ENCODE measurements at places on chromosomes 16 and 17.

DNA sequence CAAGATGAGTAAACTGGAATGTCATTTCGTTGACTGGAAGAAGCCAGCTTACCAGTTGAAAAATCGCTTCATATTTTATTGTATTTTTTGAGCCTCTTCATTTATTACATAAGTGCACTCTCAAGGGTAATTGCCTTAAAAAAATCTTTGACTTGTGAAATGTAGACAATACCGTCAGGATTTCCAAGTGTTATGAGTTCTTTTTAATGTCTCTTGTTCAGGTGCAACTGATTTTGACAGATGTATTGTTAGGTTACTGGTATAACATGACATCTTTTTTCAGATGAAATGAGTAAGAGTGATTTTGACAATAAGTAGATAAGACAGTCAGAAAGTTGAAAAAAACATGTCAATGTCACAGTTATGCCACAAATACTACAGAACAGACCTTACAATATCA is 169.1 kb downstream of the CNTNAP4 start:
- H3K36me3 ChIP-seq, result no peaks in the 10 kb centered on the region
- no peak overlapping the region for H3K4me3 ChIP-seq
- H3K27ac ChIP-seq, result no peak overlapping the region
- H3K4me1 ChIP-seq, result no peaks in the 10 kb centered on the region
- no peak for DNase-seq

DNA sequence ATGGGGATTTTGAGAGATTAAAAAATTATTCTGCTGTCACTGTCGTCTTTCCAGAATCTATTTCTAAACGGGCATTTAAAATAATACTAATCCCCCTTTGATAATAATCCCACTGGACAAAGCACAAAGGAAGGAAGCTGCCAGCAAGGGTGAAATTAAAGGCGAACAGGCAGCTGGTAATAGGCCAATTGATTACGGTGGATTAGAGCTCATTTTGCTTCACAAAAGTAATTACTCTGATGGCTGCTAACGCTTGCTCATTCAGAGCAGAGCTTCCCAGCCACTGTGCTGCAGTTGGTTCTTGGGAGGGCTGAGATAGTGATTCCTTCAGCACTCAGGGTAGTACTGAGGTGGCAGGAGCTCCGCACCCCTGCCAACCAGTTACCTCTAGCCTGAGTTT is 205.7 kb downstream of the SNX29 start:
- H3K4me1 ChIP-seq, result no peaks in the 10 kb centered on the region
- no peak overlapping the region for H3K4me3 ChIP-seq
- H3K27ac ChIP-seq, result no peak overlapping the region
- H3K27me3 ChIP-seq, result no peaks in the 10 kb centered on the region
- DNase-seq, result no peak

- DNase-seq, result no peak
- H3K4me1 ChIP-seq, result no peaks in the 10 kb centered on the region
- H3K27me3 ChIP-seq, result no peaks in the 10 kb centered on the region
- no peaks in the 10 kb centered on the region for H3K36me3 ChIP-seq
Measured at GRCh38 chr17:10309003-10309974, 63.5 kb downstream of the MYH13 start.

DNA sequence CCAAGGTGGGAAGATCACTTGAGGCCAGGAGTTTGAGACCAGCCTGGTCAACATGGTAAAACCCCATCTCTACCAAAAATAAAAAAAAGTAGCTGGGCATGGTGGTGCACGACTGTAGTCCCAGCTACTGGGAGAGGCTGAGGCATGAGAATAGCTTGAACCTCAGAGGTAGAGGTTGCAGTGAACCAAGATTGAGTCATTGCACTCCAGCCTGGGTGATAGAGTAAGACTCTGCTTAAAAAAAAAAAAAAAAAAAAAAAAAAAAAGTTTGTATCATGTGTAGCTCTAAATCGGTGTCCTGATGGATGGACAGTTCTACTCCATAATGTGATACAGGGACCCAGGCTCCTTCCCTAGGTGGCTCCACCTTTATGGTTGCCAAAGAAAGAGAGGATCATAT is 497.1 kb upstream of the RBFOX1 start:
- H3K36me3 ChIP-seq, result no peaks in the 10 kb centered on the region
- no peak overlapping the region for H3K4me3 ChIP-seq
- DNase-seq, result no peak
- H3K4me1 ChIP-seq, result no peaks in the 10 kb centered on the region
- no peaks in the 10 kb centered on the region for H3K27me3 ChIP-seq

DNA sequence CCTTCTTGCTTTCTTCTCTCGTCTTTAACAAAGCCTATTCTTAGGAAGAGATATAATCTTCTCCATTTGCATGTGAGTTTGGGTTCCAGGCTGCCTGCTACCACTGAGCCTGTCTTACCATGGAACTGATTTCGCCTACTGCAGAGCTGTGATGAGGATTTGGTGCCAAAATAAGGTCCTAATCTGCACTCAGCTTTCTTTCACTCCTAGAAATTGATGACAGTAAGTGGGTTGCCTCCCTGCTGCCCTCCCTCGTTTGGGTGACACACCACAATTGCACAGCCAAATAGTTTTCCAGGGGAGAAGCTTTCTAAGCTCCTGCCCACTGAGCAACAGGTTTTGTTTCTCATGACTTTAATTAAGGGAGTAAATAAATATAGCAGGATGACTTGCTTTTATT is 25.1 kb upstream of the ASIC2 start:
- DNase-seq, result no peak
- H3K36me3 ChIP-seq, result no peaks in the 10 kb centered on the region
- peaks cover 3% of the 10 kb centered on the region for H3K4me1 ChIP-seq
- no peak overlapping the region for H3K27ac ChIP-seq
- no peak overlapping the region for H3K4me3 ChIP-seq
- H3K27me3 ChIP-seq, result peaks cover 15% of the 10 kb centered on the region

DNA sequence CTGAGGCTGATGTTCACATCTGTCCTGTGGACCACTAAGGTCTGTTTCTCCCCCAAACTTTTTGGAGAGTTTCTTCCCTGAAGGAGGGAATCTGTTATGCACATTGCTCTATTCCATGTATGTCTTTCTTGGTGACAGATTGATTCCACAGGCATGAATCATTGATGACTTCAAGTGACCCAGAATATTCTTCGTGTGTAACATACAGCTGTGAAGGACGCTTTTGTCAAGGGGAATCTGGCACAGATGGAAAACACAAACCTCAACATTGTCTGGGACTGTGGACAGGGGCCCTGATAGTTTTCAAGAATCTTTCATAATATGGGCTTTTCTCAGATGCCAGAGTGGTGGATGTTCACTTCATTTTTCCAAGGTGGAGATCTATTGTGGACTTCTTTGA is 223.1 kb upstream of the MAF start:
- H3K4me3 ChIP-seq, result no peak overlapping the region
- H3K4me1 ChIP-seq, result no peaks in the 10 kb centered on the region
- no peak overlapping the region for H3K27ac ChIP-seq
- peaks cover 7% of the 10 kb centered on the region for H3K27me3 ChIP-seq
- no peaks in the 10 kb centered on the region for H3K36me3 ChIP-seq

- DNase-seq, result peak; percentile 67
- H3K4me1 ChIP-seq, result no peaks in the 10 kb centered on the region
- no peak overlapping the region for H3K4me3 ChIP-seq
- peaks cover 4% of the 10 kb centered on the region for H3K27me3 ChIP-seq
- H3K36me3 ChIP-seq, result no peaks in the 10 kb centered on the region
Measured at GRCh38 chr17:57747221-57748017, 2.3 kb upstream of the CCDC182 start.

- no peaks in the 10 kb centered on the region for H3K27me3 ChIP-seq
- H3K4me3 ChIP-seq, result no peak overlapping the region
Measured at GRCh38 chr17:39018267-39019134, 51.3 kb upstream of the FBXO47 start.

DNA sequence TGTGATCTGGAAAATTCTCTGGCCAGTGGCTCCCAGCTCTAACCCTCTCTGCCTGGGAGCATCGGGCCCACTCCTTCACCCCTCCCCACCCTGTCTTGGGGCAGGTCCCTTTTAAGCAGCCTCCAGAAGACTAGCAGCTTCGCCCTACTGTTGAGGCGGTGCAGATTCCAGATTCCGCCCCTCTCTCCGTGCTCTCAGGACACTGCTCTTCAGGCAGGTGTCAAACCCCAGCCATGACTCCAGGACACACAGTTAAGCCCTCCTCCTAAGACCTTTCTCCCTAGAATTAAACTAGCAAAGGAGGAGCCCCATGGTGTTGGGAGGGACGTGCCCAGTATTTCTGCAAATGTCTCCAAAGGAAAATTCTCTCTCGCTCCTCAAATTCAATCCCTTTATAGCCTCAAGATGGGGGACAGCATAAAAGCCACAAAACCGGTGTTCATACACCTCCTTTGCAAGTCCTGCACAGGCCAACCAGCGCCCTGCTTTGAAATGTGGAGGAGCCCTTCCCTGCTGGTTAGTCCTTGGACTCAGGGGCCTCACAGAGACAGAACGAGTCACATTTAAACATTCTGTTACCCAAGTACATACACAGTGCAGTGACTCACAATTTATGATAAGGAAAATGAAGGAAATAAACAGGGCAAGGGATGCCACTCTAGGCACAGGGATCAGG is 7.2 kb downstream of the LPO start:
- no peak overlapping the region for H3K27ac ChIP-seq
- no peaks in the 10 kb centered on the region for H3K36me3 ChIP-seq
- no peak for DNase-seq
- no peaks in the 10 kb centered on the region for H3K4me1 ChIP-seq
- no peak overlapping the region for H3K4me3 ChIP-seq

DNA sequence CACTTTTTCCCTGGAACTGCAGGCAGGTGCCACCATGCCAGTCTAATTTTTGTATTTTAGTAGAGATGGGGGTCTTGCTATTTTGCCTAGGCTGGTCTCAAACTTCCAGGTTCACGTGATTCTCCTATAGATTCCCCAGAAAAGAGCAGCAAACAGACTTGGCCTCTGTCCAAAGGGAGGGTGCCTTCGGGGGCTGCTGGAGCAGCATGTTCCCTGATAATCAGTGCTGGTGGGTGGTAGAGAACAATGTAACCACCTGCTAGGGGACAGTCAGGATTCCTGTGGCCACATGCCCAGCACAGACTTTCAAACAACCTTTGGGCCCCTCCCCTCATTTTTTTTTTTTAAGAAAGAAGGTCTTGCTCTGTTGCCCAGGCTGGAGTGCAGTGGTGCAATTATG is 14.2 kb upstream of the CCNF start:
- no peaks in the 10 kb centered on the region for H3K36me3 ChIP-seq
- H3K27me3 ChIP-seq, result peaks cover 7% of the 10 kb centered on the region
- H3K27ac ChIP-seq, result no peak overlapping the region
- no peak for DNase-seq
- H3K4me3 ChIP-seq, result no peak overlapping the region
- H3K4me1 ChIP-seq, result peaks cover 7% of the 10 kb centered on the region

DNA sequence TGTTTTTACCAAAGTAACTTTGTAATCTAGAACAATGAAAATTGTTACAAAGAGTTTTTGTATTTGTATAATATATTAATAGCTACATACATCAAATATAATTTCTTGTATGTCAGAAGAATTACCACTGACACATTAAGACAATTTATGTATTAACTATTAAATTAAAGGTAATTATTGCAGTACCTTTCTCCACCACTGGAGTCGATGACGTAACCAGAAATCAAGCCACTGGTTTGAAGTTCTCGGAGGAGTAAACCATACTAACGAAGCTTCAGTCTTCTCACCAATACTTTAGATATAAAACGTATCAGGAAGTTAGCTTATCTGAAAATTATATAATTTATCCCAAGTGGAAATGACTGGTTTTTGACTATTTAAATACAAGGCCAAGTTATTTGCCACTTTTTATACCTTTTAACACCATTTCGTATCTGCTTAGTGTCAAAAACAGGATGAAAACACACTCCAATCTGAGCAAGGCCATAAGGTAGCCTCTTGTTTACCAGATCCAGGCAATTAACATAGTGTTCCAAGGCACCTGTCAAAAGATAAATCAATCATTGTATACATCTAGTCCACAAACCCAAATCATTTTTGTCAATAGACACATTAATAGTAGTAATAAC is 4.3 kb downstream of the POLG2 start:
- H3K4me3 ChIP-seq, result no peak overlapping the region
- H3K27me3 ChIP-seq, result no peaks in the 10 kb centered on the region
- peaks cover 34% of the 10 kb centered on the region for H3K36me3 ChIP-seq
- H3K4me1 ChIP-seq, result peaks cover 11% of the 10 kb centered on the region
- DNase-seq, result peak; percentile 41

DNA sequence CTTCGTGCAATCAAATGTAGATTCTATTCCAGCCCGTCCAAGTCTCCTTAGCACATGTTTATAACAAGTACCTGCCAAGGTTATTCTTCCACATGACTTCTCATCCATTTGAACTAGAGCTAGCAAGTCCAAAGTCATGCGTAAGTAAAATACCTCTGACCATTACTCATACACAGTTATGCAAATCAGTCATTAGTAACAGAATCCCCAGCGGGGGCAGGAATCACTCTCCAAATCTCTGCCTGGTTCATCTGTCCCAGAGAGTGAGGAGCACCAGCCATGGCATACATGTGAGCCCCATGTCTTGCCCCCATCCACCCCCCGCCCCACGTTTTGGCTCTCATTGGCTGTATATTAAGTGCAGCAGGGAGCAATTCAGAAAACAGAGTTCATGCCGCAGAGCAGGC is 27.7 kb downstream of the SRL start:
- H3K4me3 ChIP-seq, result no peak overlapping the region
- H3K36me3 ChIP-seq, result peaks cover 6% of the 10 kb centered on the region
- peaks cover 45% of the 10 kb centered on the region for H3K4me1 ChIP-seq
- no peaks in the 10 kb centered on the region for H3K27me3 ChIP-seq
- no peak overlapping the region for H3K27ac ChIP-seq
- no peak for DNase-seq

GRCh38 chr17:42290577-42290976 is 2.3 kb downstream of the STAT5A start:
- peaks cover 31% of the 10 kb centered on the region for H3K27me3 ChIP-seq
- H3K36me3 ChIP-seq, result no peaks in the 10 kb centered on the region
- H3K4me1 ChIP-seq, result no peaks in the 10 kb centered on the region

DNA sequence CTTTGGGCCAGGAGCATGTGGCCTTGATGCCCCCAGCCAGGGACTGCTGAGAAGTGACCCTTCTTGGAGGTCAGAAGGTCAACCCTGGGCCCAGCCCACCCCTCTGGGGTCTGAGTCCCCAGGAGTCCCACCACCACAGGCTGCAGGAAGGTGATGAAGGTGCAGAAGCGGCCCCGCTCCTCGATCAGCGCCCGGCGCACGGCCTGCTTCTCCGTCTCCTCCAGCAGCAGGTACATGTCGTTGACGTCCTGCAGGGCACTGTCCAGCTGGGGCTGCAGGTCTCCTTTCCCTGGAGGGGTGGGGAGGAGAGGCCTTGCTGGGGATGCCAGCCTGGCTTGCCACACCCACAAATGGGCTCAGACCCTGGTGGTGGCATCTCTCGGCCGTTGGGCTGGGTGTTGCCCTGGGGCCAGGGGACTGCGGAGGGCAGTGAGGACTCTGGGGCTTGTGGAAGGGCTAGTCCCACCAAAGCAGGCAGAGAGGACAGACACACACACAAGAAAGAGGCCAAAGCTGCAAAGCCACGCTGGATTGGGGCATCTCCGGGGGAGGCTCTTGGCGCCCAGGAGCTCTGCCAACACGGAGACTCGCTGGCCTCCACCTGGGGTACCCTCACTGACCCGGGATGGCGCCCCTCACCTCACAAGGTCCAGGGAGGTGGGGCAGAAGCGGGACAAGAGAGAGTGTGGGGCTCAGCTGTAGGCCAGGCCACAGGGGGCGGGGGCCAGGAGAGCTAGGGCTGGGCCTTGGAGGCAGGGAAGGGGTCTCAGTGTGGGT is 7.5 kb downstream of the MTSS2 start:
- no peaks in the 10 kb centered on the region for H3K27me3 ChIP-seq
- H3K27ac ChIP-seq, result no peak overlapping the region

GRCh38 chr17:77208217-77208808 is 67.5 kb downstream of the SEC14L1 start:
- H3K4me1 ChIP-seq, result peaks cover 26% of the 10 kb centered on the region
- no peaks in the 10 kb centered on the region for H3K27me3 ChIP-seq
- peak overlapping the region; percentile 72 for H3K27ac ChIP-seq
- no peak overlapping the region for H3K4me3 ChIP-seq
- peak; percentile 50 for DNase-seq

GRCh38 chr16:22397931-22398330 is 23.5 kb upstream of the CDR2 start:
- no peaks in the 10 kb centered on the region for H3K4me1 ChIP-seq
- no peaks in the 10 kb centered on the region for H3K27me3 ChIP-seq
- H3K36me3 ChIP-seq, result no peaks in the 10 kb centered on the region
